ENCODE measurements at places on chromosomes 2 and 18.

GRCh38 chr18:6627645-6628044 is 101.9 kb upstream of the ARHGAP28 start:
- no peak for ATAC-seq

DNA sequence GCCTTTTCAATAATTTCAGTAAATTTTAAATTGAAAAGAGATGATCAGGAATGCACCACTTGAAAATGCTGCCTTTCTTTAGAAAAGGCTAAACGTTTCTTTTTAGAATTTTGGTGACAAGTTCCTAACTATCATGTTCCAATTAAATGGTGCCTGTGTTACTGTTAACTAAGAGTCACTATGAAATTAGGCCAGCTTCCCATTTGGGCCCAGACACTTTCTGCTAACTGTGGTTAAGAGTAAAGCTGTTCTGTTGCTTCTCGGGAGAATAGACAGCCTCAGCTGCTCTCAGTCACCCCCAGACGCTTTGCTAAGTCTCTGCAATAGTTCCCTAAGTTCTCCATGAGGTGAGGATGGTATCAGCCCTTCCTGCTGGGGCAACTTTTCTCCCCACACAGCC is 90.2 kb downstream of the NPAS2 start:
- no peak for ATAC-seq

GRCh38 chr2:48728840-48729239 is 26.7 kb downstream of the LHCGR start:
- ATAC-seq, result no peak

GRCh38 chr18:59669872-59670657 is 27.2 kb downstream of the CCBE1 start:
- ATAC-seq, result peak; percentile 39

DNA sequence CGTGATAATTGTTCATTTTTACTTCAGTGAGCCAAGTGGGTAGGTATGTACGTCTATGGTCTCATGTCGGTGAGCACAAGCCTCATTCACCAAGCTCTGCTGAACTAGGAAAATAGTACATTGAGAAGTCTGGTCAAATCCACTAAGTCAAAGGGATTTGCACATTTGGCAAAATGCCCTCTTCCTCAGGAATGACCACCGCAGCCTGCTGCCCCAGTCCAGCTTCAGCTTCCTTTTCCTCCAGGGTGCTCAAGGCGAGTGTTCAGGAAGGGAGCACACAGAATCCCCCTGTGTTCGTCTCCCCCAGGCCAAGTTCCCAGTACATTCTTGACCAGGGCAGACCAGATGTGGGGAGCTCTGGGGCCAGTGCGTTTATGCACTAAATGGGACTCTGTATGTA is 23.0 kb downstream of the TCF7L1 start:
- ATAC-seq, result no peak

DNA sequence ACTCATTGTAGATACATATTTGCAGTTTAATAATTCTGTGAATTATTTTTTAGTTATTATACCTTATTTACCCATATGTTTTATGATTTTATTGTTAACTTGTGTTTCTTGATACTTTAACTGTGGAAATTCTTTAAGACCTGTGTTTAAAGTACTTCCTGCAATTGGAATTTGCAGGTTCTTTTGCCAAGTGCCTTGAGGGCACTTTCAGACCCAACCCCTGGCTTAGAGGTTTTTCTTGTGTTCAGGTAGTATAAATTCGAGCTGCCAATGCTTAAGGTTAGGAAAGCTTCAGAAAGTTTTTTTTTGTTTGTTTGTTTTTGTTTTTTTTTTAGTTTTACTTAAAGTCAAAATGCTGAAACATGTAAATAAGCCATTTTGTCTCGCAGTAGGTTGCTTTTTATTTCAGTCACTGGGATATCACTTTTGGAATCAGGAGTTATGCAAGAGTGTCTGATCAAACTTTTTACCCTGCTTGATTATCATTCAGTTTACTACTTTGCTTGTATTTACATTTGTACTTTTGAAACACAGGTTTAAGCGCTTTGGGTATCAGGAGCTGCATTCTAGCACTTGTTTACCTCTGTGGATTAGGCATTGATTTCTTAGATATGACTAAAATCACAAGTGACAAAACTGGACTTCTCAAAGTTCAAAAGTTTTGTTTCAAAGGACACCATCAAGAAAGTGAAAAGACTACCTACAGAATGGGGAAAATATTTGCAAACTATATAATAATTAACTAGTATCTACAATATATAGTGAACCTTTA is 31.8 kb downstream of the TDRD15 start:
- ATAC-seq, result no peak

- ATAC-seq, result no peak
Observed at GRCh38 chr2:154549869-154550268, 148.6 kb upstream of the KCNJ3 start.

GRCh38 chr2:200482194-200482593 is 27.7 kb downstream of the KCTD18 start:
- no peak for ATAC-seq

DNA sequence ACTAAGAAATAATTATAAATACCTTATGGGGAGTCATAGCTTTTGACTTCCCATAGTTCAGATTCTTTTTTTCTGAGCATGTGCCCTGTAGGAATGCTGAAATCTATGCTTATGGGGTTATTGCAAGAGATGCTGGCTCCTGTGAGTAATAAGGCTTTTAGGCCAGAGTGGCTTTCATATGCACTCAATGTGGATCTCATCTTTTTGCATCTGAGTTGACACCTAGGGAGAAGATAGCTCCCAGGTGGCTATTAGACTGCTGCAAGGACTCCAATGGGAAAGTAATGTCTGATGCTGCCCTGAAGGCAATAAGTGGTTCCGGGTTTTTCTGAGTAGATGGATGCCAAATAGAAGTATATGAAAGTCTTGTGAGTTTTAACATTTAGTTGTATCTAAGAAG is 21.0 kb downstream of the DNAH6 start:
- ATAC-seq, result no peak

GRCh38 chr2:43484323-43484930 is 111.4 kb downstream of the THADA start:
- peak; percentile 35 for ATAC-seq

DNA sequence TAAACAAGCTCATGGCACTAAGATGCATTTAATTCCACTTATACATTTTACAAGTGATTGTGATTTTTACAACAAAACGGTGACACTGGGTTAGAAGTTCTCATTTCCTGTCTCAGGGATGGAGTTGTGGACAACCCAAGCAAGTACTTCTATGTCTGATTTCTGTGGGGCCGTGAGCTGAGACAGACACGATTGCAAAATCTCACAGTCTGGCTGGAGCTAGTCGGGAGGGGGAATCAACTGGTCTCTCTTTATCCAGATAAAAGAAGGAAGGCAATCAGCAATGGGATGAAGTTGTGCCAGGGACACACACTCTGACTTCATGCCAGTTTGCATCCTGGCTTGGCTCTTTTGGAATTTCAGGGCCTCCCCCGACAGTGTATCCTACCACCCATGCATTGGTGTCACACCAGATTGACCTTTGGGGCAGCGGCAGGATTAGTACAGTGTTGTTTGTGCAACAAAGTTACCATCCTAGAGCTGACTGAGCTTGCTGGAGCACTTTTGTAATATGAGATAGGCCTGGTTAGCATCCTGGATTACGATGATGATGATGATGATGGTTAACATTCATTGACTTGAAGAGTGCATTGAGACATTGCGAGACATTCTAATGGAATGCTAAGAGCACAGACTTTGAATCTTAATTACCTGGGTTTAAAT is 98.8 kb downstream of the CTAGE1 start:
- no peak for ATAC-seq

GRCh38 chr18:21747268-21747667 is 6.7 kb downstream of the MIB1 start:
- no peak for ATAC-seq

DNA sequence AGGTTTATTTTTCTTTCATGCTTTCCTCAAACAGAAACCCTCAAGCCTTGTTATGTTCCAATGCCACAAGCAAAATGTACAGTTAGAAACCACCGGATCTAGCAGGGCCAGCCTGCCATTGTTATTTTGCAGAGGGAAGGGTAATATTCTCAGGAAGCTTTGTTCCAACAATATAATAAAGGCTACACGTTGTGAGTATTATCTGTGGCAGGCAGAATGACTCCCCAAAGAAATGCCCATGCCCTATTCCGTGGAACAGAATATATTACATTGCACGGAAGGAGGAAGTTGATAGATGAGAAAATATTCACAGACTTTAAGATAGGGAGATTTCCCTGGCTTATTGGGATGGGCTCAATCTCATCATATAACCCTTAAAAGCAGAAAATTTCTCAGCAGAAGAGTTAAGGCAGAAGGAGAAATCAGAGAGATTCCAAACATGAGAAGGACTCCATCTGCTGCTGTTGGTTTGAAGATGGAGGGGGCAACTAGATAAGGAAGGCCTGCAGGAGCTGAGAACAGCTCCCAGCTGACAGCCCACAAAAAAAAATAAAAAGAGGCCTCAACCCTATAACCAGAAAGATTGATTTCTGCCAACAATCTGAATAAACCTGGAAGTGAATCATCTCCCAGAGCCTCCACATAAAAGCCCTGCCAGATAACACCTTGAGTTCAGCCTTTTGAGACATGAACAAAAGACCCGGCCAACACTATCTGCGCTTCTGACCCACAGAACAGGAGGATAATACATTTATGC is 466.6 kb downstream of the LPIN1 start:
- no peak for ATAC-seq

- ATAC-seq, result no peak
Observed at GRCh38 chr2:238580486-238580885, 153.8 kb downstream of the ASB1 start.

DNA sequence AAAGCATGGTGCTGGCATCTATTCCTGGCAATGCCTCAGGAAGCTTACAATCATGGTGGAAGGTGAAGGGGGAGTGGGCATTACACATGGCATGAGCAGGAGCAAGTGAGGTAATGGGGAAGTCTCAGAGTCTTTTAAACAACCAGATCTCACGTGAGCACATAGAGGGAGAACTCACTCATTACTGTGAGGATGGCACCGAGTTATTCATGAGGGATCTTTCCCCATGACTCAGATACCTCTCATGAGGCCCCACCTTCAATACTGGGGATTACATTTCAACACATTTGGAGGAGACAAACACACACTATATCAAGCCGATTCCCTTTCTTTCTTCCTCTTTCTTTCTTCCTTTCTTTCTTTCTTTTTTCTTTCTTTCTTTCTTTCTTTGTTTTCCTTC is 47.9 kb upstream of the FANCL start:
- no peak for ATAC-seq

DNA sequence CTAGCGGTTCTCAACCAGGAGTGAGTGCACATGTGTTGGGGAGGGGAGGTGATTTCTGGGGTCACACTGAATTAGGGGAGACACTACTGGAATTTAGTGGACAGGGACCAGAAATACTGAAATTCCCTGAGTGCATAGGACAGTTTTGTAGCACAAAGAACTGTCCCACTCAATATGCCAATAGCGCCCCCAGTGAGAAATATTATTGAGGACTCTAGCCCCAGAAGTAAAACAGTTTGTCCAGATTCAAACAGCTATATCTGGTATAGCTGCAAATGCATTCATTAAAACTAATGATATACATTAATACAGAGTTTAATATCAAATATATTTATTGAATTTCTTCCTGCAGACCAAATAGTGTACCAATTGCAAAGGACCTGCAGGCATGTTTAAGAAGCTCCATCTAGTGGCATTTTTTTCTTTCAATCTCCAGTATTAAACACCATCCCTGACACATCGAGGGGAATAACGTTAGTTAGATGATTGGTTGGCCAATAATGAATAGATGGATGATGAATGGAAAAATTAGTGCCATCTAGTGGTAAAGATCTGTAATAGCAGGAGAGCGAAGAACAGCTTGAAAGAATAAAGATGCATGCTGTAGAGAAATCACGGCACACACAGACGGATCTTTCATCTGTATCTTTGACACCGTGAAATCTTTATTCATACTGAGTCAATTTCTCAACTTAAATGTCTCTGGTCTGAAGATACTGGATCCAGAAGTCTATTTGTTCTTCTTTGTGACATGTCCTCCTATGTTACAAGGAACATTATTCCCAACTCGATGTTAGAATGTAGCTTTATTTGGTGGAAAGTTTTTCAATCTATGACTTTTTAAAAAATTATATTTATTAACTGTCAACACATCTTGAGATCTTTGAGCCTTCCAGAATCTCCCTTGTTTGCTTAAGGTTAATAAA is 62.5 kb downstream of the DHRS9 start:
- ATAC-seq, result no peak

GRCh38 chr2:58006256-58006951 is 40.2 kb upstream of the VRK2 start:
- ATAC-seq, result no peak

GRCh38 chr2:26395394-26395793 is 6.3 kb upstream of the DRC1 start:
- ATAC-seq, result no peak

DNA sequence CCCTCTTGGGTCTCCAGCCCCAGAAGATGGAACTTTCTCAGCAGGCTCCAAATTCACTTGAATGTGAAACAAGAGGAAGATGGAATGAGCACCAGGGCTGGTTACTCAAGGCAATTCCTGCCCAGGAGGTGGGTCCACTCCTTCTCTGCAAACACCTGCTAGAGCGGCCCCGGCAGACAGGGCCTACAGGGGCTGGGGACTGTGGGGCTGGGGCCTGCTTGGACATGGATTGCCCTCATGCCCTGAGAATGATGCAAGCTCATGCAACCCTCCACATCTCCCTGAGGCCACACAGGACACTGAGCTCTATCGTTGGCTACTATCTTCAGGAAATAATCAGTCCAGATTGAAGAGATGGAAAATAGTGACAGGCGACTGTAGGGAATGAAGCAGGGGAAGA is 39.1 kb downstream of the TFCP2L1 start:
- ATAC-seq, result no peak

- no peak for ATAC-seq
Observed at GRCh38 chr2:42659609-42660008, 91.2 kb downstream of the MTA3 start.

DNA sequence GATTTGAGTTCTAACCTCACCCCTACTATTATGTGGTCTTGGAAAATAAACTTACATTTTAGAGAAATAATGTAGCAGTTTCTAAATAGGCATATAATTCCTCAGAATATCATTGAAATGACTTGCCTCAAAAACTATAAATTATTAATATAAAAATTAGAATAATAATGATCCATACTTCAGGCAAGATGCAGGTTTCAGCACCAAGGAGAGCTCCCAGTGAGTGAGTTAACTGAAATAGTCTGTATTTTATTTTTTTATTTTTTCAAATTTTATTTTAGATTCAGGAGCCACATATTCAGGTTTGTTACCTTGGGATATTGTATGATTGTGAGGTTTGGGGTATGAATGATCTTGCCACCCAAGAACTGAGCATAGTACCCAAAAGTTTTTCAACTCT is 472.2 kb upstream of the DCC start:
- no peak for ATAC-seq

DNA sequence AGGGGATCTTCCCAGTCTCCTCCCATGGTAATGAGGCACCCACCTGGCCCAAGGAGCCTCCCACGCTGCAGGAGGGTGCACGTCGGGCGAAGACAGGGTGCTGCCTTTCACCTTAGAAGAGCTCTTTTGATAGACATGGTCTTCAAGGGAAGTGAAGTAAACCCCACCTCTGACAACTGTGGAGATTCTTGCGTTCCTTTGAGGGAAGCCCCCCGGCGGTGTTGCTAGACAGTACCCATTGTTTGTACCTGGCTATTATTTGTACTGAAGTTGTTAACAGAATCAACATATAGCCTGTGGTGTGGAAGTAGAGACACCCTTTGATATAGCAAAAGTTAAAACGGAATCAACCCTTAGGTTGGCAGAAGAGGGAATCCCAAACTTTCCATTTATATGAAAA is 648.0 kb downstream of the GALR1 start:
- no peak for ATAC-seq
